ENCODE measurements at places on chromosomes 2 and 18.

GRCh38 chr2:134224005-134224404 lies 29.9 kb upstream of the MGAT5 start:
- DNase-seq: no peak

- DNase-seq: no peak
These were observed 18.5 kb upstream of the POLI start for GRCh38 chr18:54250846-54251261.

DNA sequence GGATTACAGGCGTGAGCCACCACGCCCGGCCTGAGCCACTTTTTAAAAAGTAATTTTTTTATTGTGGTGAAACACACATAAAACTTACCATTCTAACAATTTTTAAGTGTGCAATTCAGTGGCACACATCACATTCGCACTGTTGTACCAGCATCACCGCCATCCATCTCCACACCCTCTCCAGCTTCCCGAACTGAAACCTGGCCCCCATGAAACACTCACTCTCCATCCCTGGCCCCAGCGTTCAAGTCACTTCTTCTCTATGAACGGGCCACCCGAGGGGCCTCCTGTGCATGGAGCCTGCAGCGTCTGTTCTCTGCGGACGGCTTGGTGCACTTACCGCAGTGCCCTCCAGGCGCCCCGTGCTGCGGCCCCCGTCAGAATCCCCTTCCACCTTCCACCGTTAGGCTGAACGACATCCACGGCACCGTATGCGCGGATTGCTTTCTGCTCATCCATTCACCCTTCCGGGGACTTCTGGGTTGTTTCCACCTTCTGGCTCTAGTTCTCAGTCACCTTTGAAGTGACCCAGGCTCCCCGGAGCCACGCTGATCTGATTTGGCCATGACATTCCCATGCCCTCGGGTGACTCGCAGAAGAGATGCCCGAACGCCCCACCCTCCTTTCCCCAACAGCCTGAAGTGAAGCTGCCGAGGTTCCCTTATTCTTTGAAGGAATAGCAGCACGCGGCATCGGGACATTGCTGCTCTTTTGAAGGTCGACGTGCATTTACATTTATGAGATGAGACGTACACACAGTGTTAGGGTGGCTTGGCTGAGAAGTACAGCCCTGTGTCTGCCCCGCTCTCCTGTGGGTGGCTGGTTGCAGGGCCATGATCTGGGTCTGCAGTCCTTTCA lies 134.4 kb downstream of the MBP start:
- no peak for DNase-seq

- DNase-seq: no peak
These were observed 16.7 kb downstream of the LHCGR start for GRCh38 chr2:48738806-48739205.

DNA sequence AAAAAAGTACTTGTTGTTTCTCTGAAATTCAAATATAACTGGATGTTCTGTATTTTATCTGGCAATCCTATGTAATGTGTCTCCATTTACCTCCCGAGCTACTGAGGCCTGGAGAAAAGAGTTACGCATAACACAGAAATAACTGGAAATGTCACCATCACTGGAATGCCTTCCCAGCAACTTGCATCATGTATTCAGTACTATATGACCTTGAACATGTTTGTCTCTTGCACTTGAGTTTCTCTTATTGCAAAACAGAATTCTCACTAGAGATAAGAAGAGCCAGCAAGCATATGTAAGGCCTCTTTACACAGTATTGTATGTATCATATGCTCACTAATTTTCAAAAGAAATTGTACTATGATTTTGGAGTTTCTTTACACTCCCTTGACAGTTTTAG lies 99.6 kb upstream of the CTAGE1 start:
- DNase-seq: no peak

DNA sequence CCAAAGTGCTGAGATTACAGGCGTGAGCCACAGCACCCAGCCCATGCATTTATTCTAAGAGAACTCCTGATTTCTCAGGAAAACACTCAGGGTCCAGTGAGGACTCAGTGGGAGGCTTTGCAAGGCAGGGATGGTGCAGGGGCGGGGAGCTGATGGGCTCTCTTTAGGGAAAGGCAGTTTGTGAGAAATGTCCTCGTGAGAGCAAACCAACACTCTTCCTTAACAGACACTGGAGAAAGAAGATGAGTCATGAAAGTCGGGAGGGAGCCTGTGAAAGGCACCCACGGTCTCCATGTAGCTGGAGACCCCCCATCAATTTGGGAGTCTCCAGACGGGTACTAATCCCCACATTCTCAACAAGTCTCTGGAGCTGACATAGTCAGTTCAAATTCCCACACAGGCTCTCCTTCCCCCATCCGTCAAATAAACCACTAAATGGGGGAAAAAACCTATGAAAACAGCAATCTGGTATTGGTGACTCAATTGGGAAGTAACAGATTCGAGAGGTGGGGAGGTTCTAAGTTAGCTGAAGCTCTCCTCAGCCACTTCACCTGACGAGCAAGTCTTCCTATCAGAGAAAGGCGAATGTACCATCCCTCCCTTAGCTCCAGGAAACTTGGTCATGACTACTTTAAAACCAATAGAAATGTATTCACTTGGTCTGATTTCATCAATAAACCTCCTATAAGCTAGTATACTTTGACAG lies 11.0 kb upstream of the CREG2 start:
- DNase-seq: no peak

- DNase-seq: no peak
These were observed 161.6 kb downstream of the BCL11A start for GRCh38 chr2:60391649-60392375.

DNA sequence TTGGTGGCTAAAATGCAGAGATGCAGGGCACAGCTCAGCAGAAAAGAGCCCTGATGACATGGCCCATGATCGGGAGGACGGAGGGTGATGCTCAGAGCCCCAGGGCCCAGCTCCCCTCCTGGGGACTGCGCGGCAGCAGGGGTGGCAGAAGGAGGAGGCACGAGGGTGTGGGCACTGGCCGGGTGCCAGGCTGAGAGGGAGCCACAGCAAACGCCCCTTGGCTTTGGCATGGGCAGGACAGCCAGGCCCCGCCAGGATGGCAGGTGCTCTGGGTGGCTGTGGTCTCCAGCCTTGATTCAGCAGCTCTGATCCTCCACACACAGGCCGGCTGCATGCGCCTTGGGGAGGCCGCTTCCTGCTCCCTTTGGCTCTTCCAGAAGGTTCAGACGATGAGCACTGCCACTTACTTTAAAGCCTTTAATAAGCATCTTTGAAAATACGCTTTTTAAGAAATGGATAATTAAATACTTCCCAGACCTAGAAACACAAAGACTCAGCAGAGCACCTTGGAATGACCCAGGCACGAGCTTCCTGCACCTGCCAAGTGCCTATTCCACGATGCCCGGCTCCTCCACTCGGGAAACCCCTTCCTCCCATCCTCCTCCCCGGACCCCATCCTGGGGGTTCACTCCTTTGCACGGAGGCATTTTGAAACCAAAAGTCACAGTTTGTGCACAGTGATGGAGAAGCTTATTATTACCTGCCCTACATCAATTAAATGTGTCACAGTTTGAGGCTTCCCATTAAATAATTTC lies 78.5 kb upstream of the SNTG2 start:
- no peak for DNase-seq

DNA sequence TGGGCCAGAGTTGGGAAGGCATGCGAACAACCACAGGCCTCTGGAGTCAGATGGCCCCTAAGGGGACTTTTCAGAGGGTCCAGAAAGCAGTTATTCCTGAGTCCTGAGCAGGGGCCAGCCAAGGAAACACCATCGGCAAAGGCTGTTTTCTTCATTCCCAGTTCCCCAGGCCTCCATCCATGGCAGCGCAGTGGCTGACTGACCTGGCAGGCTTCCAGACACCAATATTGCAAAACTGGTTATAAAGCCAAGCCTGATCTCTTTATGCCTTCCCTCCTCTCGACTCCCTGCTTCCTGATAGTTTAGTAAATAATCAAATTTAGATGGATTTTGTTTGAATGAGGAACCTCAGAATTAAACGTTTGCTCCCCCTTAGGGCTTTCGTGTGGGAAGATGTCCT lies 133.4 kb upstream of the ITGA6 start:
- DNase-seq: no peak

- no peak for DNase-seq
These were observed 352.4 kb downstream of the XIRP2 start for GRCh38 chr2:167240671-167241070.

- DNase-seq: no peak
These were observed 41.8 kb downstream of the NCK2 start for GRCh38 chr2:105786231-105787230.

- no peak for DNase-seq
These were observed 8.5 kb upstream of the RMDN2 start for GRCh38 chr2:37916512-37917082.

GRCh38 chr2:222525811-222526210 lies 101.5 kb downstream of the SGPP2 start:
- no peak for DNase-seq

GRCh38 chr2:216849987-216850386 lies 9.9 kb downstream of the TNP1 start:
- no peak for DNase-seq

DNA sequence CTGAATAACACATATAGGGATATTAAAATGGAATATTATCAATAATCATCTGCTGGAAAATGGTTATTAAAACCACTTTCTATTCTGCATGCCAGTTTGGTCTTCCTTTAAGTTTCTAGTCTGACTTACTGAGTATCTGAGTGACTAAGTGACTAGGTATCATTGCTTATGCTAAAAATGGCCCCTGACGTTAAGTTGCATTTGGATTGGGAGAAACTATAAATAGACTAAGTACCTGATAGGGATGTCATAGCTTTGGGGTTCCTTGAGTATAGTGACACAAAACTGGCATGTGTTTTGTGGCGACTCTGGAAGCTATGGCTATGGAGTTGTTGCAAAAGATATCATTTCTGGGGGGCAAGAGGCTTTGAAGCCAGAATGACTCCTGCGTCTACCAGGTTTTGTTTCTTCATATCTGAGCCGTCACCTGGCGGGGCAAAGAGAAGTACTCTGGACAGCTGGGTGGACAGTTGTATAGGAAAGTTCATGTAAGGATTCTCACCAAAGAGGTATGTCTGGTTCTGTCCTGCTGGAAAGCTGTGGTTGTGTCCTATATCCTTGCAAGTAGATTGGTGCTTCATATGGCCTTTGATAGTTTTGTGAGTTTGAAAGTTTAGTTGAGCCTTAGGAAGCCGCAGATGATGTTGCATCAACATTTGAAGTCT lies 17.9 kb downstream of the ITGAV start:
- no peak for DNase-seq

DNA sequence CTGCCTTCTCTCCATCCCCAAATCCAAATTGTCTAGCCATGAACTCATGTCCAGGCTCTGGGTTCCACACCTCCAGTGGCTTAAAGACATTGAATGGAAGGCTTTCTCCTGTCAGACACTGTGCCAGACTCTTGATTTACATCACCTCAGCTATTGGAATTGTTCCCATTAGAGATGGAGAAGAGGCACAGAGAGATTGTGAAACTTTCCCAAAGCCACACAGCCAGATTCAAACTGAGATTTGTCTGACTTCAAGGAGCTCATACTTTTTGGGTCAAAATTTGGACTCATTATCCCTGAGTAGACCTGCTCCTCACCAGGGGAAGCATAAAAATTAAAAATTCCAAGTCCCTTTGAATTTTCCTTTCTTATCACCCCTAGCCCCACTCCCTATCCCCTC lies 18.9 kb upstream of the MYO3B start:
- no peak for DNase-seq

Measured in stimulated activated CD8-positive, alpha-beta memory T cell treated with anti-CD3 and anti-CD28 coated beads, Interleukin-4, amount 100 ng/mL, for 4 hours (primary cell).